ENCODE measurements at places on chromosomes 2 and 18.

- H3K27ac ChIP-seq: no peak overlapping the region
- no peaks in the 10 kb centered on the region for H3K36me3 ChIP-seq
- no peak for DNase-seq
- H3K4me1 ChIP-seq: no peaks in the 10 kb centered on the region
- no peaks in the 10 kb centered on the region for H3K27me3 ChIP-seq
- H3K4me3 ChIP-seq: no peak overlapping the region
These were observed 13.3 kb upstream of the POLE4 start for GRCh38 chr2:74944987-74945787.

DNA sequence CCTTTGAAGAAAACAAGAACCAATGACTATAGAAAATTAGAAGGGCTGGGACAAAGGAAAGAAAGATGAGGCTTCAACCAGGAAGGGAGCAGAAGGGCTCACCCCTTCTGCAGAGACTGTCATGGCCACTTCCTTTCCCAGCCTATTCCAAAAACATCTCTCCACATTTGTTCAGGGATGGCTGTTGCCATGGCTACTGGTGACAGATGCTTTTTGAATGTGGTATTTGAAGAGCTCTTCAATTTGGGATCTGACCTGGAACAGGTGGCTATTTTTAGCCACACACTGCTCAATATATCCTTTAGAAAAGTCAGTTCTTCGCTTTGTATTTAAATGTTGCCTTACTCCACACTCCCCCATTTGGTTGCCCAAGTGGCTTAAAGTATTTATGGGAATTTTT, 64.1 kb upstream of the LCLAT1 start:
- no peaks in the 10 kb centered on the region for H3K36me3 ChIP-seq
- no peaks in the 10 kb centered on the region for H3K4me1 ChIP-seq
- no peaks in the 10 kb centered on the region for H3K27me3 ChIP-seq
- DNase-seq: no peak

DNA sequence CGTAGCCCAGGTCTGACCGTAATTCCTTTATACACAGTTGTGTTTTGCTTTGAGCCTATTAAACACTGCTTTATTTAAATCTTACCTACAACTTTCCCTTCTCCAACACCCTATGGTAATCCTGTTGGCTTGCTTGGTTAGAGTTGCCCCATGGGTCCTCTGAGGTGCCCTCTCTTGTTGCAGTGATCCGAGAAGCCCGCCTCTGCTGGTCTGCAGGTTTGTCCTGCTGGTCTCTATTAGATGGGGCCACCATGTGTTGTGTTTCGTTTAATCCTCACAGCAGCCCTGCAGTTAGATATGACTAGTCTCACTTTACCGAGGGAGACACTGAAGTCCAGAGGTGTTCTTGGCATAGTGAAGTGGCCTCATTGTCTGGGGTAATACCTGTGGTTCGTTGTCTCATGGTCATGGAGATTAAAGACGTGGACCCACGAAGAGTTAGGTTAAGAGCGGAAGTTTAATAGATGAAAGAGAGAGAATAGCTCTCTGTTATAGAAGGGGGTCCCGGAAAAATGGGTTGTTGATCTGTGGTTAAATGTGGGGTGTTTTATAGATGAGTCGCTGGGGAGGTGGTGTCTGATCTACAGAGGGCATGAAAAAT, 7.2 kb upstream of the PDIA6 start:
- H3K4me3 ChIP-seq: no peak overlapping the region
- H3K4me1 ChIP-seq: no peaks in the 10 kb centered on the region
- no peaks in the 10 kb centered on the region for H3K27me3 ChIP-seq

DNA sequence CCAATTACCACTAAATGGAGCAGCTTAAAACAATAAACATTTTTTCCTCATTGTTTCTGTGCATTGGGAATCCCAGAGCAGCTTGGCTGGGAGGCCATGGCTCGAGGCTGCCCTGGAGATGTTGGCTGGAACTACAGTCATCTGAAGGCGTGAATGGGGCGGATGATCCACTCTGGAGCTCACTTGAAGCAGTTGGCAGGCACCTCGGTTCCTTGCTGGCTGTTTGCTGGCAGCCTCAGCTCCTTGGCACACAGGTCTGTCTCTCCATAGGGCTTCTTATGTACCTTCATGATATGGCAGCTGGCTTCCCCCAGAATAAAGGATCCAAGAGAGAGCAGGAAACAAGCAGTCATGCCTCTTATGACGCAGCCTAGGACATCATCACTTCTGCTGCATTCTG, 227.0 kb upstream of the COPS8 start:
- no peak overlapping the region for H3K4me3 ChIP-seq
- no peaks in the 10 kb centered on the region for H3K36me3 ChIP-seq
- no peak overlapping the region for H3K27ac ChIP-seq
- no peak for DNase-seq

DNA sequence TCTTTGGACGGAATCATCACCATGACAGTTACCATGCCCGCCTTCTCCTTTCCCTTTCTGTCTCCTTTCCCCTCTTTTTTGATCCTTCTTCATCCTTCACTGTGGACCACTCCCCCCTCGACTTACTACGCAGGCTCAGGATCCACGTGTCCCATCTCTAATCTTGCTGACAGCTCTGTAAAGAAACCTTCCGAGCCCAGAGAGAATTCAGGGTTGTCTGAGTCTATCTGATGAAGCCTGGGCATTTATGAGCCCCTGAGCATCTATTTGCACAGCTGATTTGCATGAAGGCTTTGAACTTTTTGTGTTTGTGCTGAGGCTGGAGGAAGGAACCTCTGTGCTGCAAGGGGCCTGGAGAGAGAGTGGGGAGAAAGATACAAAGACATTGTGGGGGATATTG, 50.7 kb downstream of the CIB4 start:
- H3K36me3 ChIP-seq: no peaks in the 10 kb centered on the region
- no peak for DNase-seq
- H3K27ac ChIP-seq: no peak overlapping the region
- H3K4me3 ChIP-seq: no peak overlapping the region

- no peaks in the 10 kb centered on the region for H3K27me3 ChIP-seq
- no peak for DNase-seq
- H3K4me1 ChIP-seq: no peaks in the 10 kb centered on the region
These were observed 85.5 kb downstream of the PMAIP1 start for GRCh38 chr18:59985289-59985688.

GRCh38 chr18:55853268-55853667, 265.3 kb upstream of the TCF4 start:
- no peaks in the 10 kb centered on the region for H3K36me3 ChIP-seq
- no peak overlapping the region for H3K4me3 ChIP-seq
- no peaks in the 10 kb centered on the region for H3K4me1 ChIP-seq
- peak; percentile 21 for DNase-seq
- H3K27me3 ChIP-seq: no peaks in the 10 kb centered on the region
- H3K27ac ChIP-seq: no peak overlapping the region

GRCh38 chr2:60275958-60276357, 277.5 kb downstream of the BCL11A start:
- H3K27me3 ChIP-seq: no peaks in the 10 kb centered on the region
- no peaks in the 10 kb centered on the region for H3K36me3 ChIP-seq
- DNase-seq: peak; percentile 55
- H3K27ac ChIP-seq: no peak overlapping the region
- H3K4me3 ChIP-seq: no peak overlapping the region

DNA sequence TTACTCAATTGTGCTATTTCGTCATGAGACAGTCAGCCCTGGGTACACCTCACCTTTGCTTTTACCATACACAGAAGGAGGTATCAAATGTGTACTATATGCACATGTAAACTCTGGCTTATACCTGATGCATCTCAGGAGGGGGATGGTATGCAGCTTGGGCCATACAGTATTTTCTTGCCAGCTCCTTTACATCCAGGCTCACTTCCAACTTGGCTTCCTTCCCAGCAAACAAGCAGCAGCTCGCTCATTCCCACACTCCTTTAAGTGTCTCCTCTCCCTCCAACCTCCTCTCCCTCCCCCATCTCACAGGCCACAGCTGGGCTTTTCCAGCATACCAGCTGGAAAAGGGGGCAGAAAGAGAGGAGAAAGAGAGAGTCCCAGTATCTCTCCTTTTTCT, 9.6 kb downstream of the MARCHF4 start:
- no peak for DNase-seq
- no peak overlapping the region for H3K4me3 ChIP-seq
- H3K4me1 ChIP-seq: no peaks in the 10 kb centered on the region
- no peak overlapping the region for H3K27ac ChIP-seq
- H3K36me3 ChIP-seq: no peaks in the 10 kb centered on the region

DNA sequence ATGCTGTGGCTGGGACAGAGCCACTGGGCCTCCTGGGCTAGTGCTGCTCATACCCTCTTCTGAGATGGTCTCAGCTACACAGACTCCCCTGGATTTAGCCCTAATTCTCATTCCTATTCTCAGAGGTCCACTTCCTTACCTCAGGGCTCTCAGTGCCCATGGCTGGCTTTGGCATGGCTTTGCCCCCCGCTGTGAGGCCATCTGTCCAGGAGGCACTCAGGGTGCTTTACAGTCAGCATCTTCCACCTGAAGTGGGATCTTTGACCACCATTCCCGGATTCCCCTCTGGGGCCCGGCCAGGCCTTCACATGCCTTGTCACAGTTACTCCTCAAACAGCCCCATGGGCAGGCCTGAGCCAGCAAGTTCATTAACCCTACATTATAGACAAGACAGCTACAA, 161.8 kb downstream of the CELF4 start:
- no peak overlapping the region for H3K4me3 ChIP-seq
- no peaks in the 10 kb centered on the region for H3K27me3 ChIP-seq
- no peaks in the 10 kb centered on the region for H3K4me1 ChIP-seq
- no peak for DNase-seq
- no peaks in the 10 kb centered on the region for H3K36me3 ChIP-seq

GRCh38 chr2:185700883-185701282, 37.7 kb upstream of the FSIP2 start:
- H3K4me1 ChIP-seq: no peaks in the 10 kb centered on the region
- peak; percentile 26 for DNase-seq
- H3K4me3 ChIP-seq: no peak overlapping the region
- no peaks in the 10 kb centered on the region for H3K27me3 ChIP-seq
- H3K27ac ChIP-seq: no peak overlapping the region

DNA sequence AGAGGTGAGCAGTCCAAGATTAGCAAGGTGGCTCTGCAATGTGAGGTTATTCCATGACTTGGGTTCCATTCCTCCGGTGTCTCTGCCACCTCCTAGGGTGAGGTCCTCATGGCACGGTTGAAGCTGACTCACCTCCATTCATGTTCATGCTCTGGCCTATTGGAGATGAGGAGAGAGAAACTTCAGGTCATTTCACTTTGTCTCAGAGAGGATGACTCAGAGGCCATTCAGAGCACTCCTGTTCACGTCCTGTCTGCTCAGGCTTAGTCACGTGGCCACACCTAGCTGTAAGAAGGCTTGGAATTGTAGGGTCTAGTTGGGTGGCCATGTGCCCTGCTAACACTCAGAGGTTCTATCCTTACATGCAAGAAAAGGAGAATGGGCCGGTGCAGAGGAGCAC, 67.5 kb upstream of the MBOAT2 start:
- H3K36me3 ChIP-seq: no peaks in the 10 kb centered on the region
- peak; percentile 84 for DNase-seq
- no peaks in the 10 kb centered on the region for H3K4me1 ChIP-seq
- H3K27ac ChIP-seq: no peak overlapping the region

- H3K4me3 ChIP-seq: no peak overlapping the region
- H3K27ac ChIP-seq: no peak overlapping the region
- H3K27me3 ChIP-seq: no peaks in the 10 kb centered on the region
These were observed 235.9 kb downstream of the TFCP2L1 start for GRCh38 chr2:121049131-121049530.

- no peaks in the 10 kb centered on the region for H3K36me3 ChIP-seq
- H3K27ac ChIP-seq: no peak overlapping the region
- H3K27me3 ChIP-seq: no peaks in the 10 kb centered on the region
- H3K4me3 ChIP-seq: no peak overlapping the region
- no peaks in the 10 kb centered on the region for H3K4me1 ChIP-seq
- DNase-seq: no peak
These were observed 147.6 kb downstream of the HDAC4 start for GRCh38 chr2:239253264-239253663.

DNA sequence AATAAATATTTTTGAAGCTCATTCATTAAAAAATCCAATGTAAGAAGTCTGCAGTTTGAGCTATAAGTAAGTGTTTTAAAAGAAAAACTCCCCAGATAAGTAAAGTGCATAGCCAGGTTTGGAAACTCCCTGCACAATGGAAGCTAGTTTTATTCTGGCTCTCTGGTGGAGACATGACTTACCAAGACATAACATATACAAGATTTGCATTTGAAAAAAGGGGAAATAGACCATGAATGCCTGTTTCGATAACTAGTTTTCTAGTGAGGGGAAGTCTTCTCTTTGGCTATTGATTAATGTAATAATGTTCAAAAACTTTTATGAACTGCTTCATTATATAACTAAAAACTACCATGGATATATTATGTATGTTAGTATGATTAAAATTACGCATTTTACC, 435.2 kb downstream of the ARHGAP15 start:
- no peak overlapping the region for H3K4me3 ChIP-seq
- no peaks in the 10 kb centered on the region for H3K27me3 ChIP-seq
- no peaks in the 10 kb centered on the region for H3K4me1 ChIP-seq
- H3K27ac ChIP-seq: no peak overlapping the region
- DNase-seq: no peak
- no peaks in the 10 kb centered on the region for H3K36me3 ChIP-seq

DNA sequence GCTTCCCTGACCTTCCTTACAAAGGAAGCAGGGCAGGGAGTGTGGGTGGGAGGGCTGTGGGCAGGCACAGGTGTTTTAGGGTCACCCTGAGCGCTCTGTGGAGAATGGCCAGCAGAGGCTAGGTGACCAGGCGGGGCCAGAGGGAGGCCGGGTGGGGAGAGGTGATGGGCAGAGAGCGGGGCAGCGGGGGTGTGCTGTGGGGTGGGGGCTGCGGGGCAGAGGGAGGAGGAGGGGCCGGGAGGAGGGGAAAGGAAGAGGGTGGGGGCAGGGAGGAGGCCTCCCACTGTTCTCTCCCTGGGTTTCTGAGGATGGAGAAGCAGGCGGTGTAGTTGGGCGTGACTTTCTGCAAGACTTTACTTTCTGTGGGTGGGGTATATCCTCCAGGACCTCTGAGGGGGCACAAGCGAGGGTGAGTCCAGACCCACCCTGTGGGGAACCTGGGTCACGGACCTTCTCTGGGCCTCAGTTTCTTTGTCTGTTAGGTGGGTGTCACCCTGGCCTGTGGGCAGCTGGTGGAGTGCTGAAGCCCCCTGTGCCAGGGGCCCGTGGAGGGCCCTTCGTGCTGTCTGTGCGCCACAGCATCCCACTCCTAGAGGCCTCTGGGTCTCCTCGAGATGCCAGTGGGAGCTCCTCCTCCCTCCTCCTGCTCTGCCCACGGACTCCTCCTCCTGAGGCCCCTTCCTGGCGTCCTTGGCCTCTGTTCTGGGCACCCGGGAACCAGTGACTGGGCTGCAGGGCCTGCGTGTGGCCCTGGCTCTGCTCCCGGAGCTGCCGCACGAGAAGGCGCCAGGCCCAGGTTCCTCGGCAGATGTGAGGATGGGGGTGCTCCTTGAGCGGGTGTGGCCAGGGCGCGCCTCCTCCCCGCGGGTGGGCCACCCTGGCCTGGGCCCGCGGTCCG, 6.3 kb upstream of the NEU4 start:
- H3K36me3 ChIP-seq: no peaks in the 10 kb centered on the region
- no peak overlapping the region for H3K4me3 ChIP-seq
- peaks cover 3% of the 10 kb centered on the region for H3K4me1 ChIP-seq
- H3K27me3 ChIP-seq: no peaks in the 10 kb centered on the region
- DNase-seq: no peak

Measured in mesendoderm (in vitro differentiated cells).